NCI-H1417 (cell line): ENCODE measurements at places on chromosomes 2 and 18.

DNA sequence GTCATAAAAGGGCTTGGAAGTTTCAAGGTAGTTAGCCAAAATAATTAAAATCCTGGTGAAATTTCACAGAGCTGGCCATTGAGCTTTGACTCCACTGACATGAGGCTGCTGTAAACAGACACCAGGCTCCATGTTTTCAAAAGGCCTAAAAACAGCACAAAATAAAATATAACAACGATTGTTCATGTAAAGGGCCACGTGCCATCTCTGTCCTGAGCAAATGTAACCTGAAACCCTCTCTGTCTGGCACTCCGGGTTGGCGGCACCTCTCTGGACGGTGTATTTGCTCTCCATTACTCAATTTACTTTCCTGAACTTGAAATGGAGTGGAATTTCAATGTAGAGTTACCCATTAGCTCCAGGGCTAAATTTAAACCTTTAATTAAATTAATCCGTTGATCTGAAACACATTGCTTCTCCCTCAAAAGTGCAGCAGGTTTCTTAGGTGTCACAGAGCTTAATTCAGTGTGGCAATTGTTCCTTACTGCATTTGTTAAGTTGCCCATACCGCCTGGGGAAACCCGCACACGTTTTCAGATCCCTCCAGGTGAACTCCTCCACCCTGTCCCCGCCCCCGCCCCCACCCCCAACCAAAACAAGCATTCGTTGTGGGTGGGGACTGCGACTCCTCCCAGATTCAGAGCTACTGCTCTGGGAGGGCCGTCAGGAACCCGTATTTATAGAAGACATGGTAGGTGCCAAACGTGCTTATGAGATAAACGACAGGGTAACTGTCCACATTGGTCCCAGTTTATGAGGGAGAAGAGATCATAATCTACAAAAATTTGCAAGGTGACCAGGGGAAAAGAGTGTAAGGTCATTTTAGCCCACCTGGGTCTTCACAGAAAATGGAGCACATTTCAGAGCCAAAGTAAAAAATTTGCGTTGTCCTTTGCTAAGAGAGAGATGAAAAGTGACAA, 1.2 kb upstream of the CABLES1 start:
- peak; percentile 90 for DNase-seq

DNA sequence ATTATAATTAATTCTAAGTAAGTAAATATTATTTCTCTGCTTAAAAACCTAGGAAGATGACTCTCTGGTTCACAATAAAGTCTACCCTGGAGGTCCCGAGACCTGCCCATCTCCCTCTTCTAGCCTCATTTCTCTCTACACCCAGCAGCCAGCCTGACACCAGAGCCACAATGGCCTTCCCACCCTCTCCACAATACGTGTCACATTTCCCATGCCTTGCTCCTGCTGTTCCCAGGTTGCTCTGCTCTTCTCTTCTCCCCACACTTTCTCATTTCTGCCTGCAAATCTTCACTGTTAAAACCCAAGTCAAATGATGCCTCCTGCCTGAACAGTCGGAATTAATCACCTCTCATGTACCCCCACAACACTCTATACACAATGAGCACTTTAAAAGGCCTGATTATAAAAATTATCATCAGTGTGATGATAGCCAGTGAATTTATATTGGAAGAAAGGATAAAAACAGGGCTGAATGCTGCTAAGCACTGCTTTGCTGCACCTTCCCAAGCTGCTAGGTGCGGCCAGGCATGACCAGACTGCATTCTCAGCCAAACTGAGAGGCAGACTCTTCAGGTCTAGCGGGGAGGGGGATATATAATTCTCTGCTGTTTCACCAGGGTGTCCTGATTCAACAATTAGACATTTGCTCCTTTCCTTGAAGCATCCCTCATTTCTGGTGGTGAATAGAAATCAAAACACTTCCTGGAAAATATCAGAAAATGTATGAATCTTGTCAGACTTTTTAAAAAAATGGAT, 160.6 kb downstream of the DTNA start:
- peak; percentile 47 for DNase-seq

DNA sequence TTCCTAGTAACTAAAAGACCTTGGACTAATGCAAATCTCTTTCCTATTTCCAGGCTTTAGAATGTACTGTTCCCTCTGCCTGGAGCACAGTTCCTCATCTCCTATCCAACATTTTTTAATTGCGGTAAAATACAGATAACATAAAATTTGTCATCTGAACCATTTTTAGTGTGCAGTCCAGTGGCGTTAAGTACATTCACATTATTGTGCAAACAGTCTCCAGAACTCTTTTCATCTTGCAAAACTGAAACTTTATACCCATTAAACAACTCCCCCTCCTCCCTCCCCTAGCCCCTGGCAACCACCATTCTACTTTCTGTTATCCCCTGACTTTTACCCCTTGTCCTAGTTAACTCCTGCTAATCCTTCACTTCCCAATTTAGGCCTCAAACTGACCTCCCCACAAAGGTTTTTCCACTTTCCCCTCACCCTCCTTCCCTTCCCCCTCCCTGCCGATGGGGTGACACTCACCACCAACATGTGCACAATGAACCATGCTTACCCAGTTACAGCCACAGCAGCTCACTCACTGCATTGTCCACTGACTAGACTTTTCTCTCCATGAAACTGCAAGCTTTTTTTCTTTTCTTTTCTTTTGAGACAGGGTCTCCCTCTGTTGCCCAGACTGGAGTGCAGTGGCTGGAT, 54.8 kb downstream of the KIAA2012 start:
- DNase-seq = no peak

DNA sequence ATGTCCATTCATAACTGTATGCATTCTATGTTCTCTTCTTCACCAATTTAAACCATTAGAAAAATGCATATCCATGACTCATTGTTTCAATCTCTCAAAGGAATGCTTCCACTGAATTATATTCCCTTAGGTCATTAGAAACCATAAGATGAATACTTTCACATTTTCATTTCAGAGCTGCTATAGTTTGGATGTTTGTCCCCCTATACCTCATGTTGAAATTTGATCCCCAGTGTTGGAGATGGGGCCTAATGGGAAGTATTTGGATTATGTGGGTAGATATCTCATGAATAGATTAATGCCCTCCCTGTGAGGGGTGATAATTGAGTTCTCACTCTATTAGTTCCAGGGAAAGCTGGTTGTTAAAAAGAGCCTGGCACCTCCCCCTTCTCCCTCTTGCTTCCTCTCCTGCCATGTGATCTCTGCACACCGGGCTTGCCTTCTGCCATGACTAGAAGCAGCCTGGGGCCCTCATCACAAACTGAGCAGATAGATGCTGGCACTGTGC, 35.7 kb downstream of the THUMPD2 start:
- no peak for DNase-seq

DNA sequence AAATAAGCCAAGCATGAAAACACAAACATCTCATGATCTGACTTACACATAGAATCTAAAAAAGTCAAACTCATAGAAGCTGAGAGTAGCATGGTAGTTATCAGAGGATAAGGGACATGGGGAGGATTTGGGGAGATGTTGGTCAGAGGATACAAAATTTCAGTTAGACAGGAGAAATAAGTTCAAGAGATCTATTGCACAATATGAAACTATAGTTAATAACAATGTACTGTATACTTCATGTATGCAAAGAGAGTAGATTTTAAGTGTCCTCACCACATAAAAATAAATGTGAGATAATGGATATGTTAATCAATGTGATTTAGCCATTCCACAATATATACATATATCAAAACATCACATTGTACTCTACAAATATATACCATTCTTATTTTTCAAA, 10.0 kb upstream of the ASNSD1 start:
- no peak for DNase-seq

DNA sequence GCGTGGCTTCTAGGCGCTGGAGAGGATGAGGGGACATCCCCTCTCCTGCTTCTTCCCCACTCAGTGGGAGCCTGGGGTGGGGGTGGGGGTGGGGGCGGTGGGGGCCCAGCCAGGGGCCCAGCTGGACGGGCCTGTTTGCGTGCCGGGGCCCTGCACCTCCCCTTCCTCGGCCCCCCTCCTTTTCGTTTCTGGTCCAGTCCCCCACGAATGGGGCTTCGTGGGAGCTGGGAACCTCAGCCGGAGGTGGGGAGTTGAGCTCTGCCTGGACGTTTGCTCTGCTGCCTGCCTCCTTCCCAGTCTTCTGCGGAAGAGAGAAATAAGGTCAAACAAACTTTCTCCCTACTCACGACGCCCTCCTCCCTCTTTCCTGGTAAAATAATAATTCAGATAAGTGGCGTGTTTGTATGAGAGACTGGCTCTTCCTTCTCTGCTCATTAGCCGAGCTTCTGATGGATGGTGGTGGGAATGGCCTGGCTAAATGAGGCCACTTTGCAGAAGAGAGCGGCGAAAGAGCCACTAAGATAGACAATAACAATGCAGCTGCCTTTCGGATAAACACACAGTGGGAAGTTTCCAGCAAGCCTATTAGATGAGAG, 782 bp downstream of the MTA3 start:
- peak; percentile 57 for DNase-seq

DNA sequence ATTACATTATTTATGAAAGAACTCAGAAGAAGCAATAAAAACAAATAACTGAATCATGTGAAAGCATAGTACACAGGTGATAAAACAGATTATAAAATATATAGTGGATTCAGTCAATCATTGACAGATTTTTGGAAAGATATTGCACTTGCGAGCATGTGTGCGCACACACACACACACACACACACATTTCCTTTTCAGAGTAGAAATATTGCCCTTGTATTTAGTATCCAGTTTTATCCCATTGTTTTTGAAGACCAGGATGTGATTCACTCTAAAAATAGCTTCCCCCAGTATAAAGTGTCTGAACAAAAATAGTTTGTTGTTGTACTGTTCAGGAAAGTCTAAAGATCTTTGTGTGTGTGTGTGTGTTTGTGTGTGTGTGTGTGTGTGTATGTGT, 145.5 kb downstream of the CALCRL start:
- no peak for DNase-seq

- DNase-seq = no peak
These were observed 122.4 kb upstream of the BCL2L11 start for GRCh38 chr2:110998311-110998710.

DNA sequence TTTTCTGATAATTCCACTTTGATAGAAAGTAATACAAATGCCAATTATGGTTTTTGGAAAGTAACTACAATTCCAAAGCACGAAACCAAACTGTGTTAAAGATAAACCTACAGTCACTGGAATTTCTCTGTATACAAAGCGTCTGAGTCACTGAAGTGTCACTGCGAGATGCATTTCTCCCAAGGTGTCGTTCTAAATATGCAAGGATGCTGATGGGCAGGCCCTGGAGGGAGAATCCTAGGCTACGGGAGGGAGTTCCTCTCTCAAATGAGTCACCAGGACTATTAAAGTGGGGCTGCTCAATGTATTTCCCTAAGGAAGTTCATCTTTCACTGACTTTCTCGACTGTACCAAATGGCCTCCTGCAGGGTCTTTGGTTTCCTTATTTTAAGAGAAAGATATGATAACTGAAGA, 163.8 kb upstream of the STK17B start:
- DNase-seq = no peak

DNA sequence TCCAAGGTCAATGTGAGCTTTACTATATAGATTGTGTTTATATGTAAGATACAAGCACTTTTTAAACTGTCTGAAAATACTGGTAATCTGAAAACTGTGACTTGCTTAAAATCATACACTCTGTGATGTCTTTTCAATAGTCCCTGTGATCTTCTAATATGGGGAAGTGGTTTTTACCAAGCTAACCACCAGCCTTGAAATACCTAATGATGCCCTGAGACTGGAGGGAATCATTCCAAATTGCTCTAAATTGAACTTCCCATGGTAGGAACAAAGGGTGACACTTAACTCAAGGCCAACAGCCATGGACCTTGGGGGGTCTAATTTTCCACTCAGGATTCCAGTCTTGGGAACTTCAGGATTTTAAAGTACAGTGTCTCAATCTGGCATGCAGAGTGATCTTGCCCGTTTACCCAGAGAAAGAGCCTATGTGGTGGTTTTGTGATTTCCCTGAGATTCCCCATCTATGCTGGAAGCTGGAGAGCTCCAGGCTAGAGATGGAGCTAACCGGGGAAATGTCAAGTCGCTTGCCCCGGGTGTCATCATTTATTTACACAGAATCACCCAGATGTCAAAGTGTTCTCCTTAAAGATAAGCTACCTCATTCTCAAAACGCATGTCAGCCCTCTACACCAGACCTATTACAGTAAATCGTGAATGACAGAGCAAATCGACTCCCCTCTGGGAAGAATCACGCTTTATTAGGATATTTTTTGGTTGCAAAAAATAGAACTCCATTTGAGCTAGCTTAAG, 198.5 kb downstream of the SP3 start:
- DNase-seq = no peak

DNA sequence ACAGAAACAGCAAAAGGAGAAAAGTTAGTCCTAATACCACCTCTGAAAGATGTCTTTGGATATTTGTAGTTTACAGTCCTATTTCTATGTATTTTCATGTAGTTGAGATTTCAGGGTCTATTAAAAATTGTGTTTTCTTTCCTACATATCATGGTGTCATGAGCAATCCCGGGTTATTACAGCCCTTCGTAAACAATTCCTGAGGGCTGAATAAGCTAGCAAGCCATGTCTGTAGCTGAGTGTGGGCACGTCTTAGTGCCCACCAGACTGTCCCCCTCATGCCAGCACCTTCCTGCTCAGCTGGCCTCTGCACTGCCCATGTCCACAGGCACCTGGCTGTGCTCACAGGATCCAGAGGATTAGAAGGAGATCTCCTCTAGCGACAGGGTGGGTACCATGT, 60.6 kb downstream of the CTIF start:
- DNase-seq = no peak

DNA sequence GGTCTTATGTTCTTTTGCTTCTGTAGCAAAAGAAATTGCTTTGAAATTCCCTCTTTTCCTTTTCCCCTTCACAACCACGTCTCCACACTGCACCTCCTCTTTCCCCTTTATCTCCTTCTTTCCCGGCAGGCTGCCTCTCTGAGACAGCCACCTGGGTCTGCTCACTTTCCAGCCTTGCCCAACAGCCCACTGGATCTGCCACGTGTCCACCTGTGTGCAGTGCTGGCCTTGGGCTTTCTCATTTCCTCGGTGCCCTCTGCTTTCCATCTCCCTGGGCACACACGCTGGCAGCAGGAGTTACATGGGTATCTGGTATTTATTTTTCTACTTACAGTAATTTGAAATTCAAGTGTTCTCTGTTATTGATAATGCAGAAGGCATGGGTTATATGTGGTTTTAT, 213.4 kb upstream of the LYPD1 start:
- DNase-seq = no peak

DNA sequence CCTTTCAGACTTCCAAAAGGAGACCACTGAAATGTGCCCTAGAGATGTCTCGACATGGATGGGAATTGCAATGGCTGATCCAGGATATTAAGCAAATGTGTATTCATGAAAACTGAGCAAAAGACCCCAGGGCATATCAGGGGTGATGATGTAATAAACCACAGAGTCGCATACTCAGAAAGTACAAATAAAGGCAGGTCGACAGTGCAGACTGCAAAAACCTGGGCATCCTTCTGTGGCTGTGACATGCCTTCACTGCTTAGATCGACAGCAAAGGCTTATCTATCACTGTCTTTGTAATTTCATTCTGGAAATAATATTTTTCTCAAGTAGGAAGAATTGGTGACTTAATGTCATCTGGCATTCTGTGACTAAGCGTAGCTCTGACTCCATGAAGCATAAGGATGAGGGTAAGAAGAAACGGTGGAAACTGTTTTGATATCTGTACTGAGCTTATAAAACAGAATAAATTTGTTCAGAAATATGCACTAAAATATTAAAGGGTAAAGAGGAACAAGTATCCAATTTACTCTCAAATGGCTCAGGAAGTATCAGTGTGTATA, 115.6 kb upstream of the NRP2 start:
- DNase-seq = no peak
